Spinal cord (tissue), 10 donors: ENCODE measurements at places on chromosomes 3 and 15. TPM values are rescaled to one million over a fixed set of nuclear protein-coding genes. Genes with fewer than 3 reads are reported as not detected.

GRCh38 chr15:63815796-63816533, 17.8 kb downstream of the HERC1 start:
- no peak overlapping the region for H3K4me3 ChIP-seq
- no peak for DNase-seq
- H3K36me3 ChIP-seq: no peaks in the 10 kb centered on the region
- H3K27me3 ChIP-seq: no peaks in the 10 kb centered on the region

DNA sequence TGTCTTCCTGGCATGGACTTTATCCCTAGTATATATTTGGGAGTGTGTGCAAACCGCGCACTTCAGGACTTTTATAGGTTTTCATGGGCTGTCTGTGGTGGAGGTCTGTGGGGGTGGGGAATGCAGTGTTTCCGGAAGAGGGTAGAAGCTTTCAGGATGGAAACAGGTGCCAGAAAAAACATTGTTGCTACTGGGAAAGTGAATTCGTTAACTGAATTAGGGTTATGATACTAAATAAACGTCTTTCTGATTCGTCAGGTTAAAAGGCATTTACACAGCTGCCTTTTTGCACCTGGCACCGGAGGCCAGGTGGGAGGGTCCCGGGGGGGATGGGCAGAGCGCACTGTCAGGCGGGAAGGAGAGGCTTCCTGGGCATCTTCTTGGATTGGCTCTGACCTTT, 62.1 kb downstream of the SLCO3A1 start:
- no peak overlapping the region for H3K4me3 ChIP-seq
- peaks cover 2% of the 10 kb centered on the region for H3K27me3 ChIP-seq
- H3K4me1 ChIP-seq: peaks cover 8% of the 10 kb centered on the region

- H3K36me3 ChIP-seq: no peaks in the 10 kb centered on the region
- peaks cover 15% of the 10 kb centered on the region for H3K4me1 ChIP-seq
- no peak for DNase-seq
- H3K4me3 ChIP-seq: no peak overlapping the region
Observed at GRCh38 chr15:88401251-88401995, 65.8 kb downstream of the MRPL46 start.

DNA sequence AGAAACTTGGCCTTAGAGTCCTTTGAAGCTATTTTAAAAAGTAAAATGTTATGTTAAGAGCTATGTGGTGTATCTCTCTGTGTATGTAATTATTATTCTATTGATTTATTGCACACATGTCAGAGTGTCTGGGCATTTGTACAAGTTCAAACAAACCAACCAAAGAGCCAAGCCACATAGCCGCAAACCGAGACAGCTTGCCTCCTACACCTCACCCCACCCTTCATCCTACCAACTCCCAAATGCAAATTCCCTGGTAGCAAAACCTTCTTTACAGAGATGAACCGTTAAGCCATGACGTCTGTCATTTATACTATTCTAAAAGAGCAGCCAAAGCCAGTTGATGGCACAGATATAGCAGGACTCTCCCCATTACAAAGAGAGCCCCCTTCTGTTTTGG, 332.3 kb downstream of the ERC2 start:
- H3K27me3 ChIP-seq: no peaks in the 10 kb centered on the region
- no peaks in the 10 kb centered on the region for H3K4me1 ChIP-seq
- H3K27ac ChIP-seq: no peak overlapping the region
- no peaks in the 10 kb centered on the region for H3K36me3 ChIP-seq

GRCh38 chr3:163533381-163533780, 1544.9 kb downstream of the SI start:
- no peak for DNase-seq
- no peaks in the 10 kb centered on the region for H3K4me1 ChIP-seq
- no peak overlapping the region for H3K4me3 ChIP-seq
- no peaks in the 10 kb centered on the region for H3K36me3 ChIP-seq
- no peak overlapping the region for H3K27ac ChIP-seq

DNA sequence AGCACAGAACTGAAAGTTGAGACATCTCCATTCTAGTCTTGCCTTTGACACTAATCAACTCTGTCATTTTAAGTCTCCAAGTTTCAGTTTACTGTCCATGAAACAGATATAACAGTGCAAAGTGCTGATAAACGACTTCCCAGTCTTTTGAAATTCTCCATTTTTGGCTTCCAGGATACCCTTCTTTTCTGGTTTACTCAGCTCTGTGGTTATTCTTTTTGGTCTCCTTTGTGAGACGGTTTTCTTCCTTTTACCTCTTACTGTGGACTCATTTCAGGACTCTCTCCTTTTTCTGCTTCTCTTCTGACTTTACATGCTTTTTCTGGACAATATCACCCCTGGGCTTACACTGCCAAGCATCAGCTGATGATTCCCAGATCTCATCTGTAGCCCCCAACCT, 18.9 kb downstream of the SST start:
- H3K4me1 ChIP-seq: no peaks in the 10 kb centered on the region
- H3K36me3 ChIP-seq: no peaks in the 10 kb centered on the region
- H3K27ac ChIP-seq: no peak overlapping the region
- DNase-seq: no peak

- no peaks in the 10 kb centered on the region for H3K27me3 ChIP-seq
- DNase-seq: no peak
- H3K27ac ChIP-seq: no peak overlapping the region
- H3K36me3 ChIP-seq: no peaks in the 10 kb centered on the region
- no peak overlapping the region for H3K4me3 ChIP-seq
Observed at GRCh38 chr3:81472600-81473362, 288.7 kb downstream of the GBE1 start.

GRCh38 chr15:52213206-52213605, 22.0 kb upstream of the GNB5 start:
- no peak for DNase-seq
- H3K36me3 ChIP-seq: no peaks in the 10 kb centered on the region
- H3K27ac ChIP-seq: no peak overlapping the region

DNA sequence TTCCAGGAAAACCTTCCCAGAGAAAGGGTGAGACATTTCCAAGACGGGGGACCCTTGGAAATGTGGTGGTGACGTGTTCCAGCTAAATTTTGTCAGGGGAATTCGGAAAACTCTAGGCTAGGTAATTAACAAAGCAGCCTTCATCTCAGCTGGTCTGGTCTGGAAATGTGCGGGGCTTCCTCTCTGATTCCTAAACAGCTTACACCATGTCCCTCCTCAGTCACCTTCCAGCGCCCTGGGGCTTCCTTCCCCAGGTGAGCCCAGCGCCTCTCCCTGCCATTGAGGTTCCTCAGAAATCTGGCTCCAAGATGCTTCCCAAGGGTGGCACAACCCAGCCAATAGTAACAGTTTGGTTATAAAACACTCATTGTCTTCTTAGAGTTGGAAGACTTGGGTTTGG, 571 bp downstream of the ACAD9 start:
- peak overlapping the region; percentile 97 for H3K27ac ChIP-seq
- H3K4me1 ChIP-seq: peaks cover 15% of the 10 kb centered on the region
- no peaks in the 10 kb centered on the region for H3K27me3 ChIP-seq
- H3K4me3 ChIP-seq: peak overlapping the region; percentile 95
- peaks cover 12% of the 10 kb centered on the region for H3K36me3 ChIP-seq
- DNase-seq: no peak

DNA sequence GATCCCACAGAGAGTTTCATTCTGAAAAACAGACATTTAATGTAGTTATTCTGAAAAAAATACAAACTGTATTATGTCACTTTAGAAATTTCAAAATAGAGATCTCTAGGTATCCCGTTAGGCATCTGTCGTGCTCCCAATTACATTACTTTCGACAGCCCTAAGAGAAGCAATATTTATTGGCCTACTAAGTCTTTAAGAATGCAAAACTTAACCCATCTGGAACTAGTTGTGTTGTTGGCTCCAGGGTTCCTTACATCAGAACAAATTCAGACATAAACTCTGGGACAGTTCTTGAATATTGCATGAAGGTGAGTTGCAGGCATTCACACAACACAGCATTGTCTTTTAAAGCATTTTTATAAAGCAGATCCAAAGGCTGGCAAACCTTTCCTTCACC, 498.4 kb downstream of the FHIT start:
- no peaks in the 10 kb centered on the region for H3K27me3 ChIP-seq
- DNase-seq: no peak
- no peaks in the 10 kb centered on the region for H3K36me3 ChIP-seq

DNA sequence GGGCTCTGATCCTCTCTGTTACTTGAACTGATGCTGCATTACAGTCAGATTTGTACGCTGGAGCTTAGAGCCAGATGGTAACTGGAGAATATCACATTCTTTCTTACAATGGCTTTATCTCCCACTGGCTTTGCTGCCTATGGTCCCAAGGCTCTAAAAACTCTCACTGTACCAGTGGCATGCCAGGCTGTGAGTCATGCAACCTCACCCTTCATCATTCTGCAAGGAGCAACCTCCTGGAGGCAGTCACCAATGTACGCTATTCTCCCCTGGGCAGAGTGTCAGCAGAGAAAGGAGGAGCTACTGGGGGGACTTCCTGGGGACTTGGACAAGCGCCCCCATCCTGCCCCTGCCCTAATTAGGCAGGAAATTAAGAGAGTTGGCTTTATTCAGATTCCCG, 97.9 kb upstream of the EIF1B start:
- H3K27ac ChIP-seq: no peak overlapping the region
- no peaks in the 10 kb centered on the region for H3K4me1 ChIP-seq
- no peaks in the 10 kb centered on the region for H3K27me3 ChIP-seq
- no peak for DNase-seq
- no peaks in the 10 kb centered on the region for H3K36me3 ChIP-seq

- H3K4me3 ChIP-seq: no peak overlapping the region
- H3K4me1 ChIP-seq: no peaks in the 10 kb centered on the region
- no peaks in the 10 kb centered on the region for H3K27me3 ChIP-seq
Observed at GRCh38 chr15:98272625-98273024, 312.1 kb downstream of the ARRDC4 start.

DNA sequence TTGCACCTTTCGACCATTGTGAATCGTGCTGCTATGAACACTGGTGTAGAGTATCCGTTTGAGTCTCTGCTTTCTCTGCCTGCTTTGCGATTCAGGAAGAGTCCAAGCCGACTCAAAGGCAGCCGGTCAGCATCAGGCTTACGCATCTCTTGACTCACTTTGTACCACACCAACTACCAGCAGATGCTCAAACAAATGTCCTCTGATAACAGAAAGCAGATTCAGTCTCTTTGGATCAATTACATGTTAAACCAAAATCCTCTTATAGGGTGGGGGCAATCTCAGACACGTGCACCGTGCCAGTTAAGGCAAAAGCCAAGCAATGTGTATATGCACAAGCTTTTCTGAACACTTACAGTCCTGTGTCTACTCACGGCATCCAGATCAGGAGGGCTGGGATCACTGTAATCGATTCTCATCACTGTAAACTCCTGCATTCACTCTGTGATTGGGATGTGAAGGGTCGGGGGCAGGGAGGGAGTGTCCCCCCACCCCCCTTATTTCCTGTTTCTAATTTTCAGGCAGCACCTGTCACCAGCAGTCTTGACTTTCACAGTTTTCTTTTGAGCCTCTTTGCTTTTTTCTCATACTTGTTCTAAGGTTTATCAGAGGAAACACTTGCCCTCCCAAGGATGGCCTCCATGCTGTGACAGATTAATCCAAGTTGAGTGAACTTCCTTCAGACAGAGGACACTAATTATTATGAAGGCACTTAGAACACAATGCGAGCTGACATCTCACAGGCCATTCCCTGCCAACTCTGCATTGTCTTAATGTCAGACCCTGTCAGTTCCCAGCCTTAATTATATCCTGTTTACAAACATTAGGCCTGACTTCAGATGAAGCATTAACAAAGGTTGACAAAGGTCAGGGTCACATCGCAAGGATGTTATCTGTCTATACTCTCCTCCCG, 153.5 kb downstream of the MECOM start:
- no peaks in the 10 kb centered on the region for H3K4me1 ChIP-seq
- no peak for DNase-seq
- H3K27me3 ChIP-seq: no peaks in the 10 kb centered on the region
- no peak overlapping the region for H3K27ac ChIP-seq
- H3K4me3 ChIP-seq: no peak overlapping the region

DNA sequence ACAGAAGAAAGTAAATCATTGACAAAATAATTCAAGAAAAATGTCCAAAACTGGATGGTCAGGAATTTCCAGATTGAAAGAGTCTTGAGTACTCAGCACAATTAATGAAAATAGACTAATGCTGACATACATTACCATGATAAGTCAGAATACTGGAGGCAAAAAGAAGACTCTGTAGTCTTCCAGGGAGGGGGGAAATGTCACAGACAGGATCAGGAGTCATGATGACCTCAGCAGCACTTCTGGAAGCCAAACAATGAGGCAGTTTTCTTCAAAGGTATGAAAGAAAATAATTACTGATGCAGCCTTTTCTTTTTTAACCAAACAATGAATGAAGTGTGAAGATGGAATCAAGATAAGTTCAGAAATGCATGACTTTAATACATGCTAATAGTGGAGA, 30.1 kb upstream of the SLC22A13 start:
- no peaks in the 10 kb centered on the region for H3K4me1 ChIP-seq
- peaks cover 3% of the 10 kb centered on the region for H3K36me3 ChIP-seq
- DNase-seq: no peak
- H3K4me3 ChIP-seq: no peak overlapping the region
- no peak overlapping the region for H3K27ac ChIP-seq

GRCh38 chr15:92951800-92952457, 51.8 kb downstream of the CHD2 start:
- H3K27me3 ChIP-seq: no peaks in the 10 kb centered on the region
- no peak overlapping the region for H3K4me3 ChIP-seq
- H3K36me3 ChIP-seq: peaks cover 29% of the 10 kb centered on the region
- H3K27ac ChIP-seq: no peak overlapping the region
- no peak for DNase-seq
- H3K4me1 ChIP-seq: no peaks in the 10 kb centered on the region

GRCh38 chr3:136428167-136428566, 178.0 kb downstream of the PCCB start:
- no peak overlapping the region for H3K27ac ChIP-seq
- H3K4me3 ChIP-seq: no peak overlapping the region
- no peaks in the 10 kb centered on the region for H3K4me1 ChIP-seq
- H3K27me3 ChIP-seq: no peaks in the 10 kb centered on the region

DNA sequence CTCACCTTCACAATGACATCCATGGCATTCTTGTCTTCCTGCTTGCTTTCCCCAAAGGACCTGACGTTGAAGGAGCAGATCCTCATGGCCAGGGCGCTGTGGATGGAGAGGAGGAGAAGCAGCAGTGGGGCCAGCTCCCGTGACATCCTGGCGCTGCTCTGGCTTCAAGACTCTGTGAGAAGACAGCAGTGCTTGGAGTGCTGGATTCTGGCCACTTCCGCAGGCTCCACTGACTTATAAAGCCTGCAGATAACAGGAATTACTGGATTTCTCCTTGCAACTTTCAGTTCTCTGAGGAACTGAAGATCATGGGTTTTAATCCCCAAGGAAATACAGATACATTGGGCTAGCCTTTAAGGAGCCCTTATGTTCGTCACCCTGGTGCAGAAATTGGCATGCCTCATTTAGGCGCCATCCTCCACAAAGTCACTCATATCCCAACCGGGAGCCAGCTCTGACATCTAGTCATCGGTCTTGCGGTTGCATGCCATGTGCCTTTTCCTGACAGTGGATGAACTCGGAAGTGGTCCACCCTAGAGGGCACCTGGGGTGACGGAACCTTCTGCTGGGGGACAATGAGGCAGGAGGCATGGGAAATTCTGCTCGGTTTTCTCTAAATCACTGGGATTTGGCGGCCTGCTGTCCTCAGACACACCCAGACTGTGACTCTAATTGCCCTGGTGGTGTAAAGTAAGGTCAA, at the start of gene DNASE1L3:
Gene DNASE1L3 (minus strand): TSS at position 212 of the 700 bp plus-strand sequence. CDS start 66 bp downstream, at position 146.
- no peak within 1 kb of the TSS for H3K27ac ChIP-seq
- H3K4me1 ChIP-seq: no peaks in the 10 kb centered on the region
- DNase-seq: no peak
- no peaks in the 10 kb centered on the region for H3K36me3 ChIP-seq

- DNase-seq: no peak
- H3K27ac ChIP-seq: no peak overlapping the region
- H3K4me3 ChIP-seq: no peak overlapping the region
- H3K27me3 ChIP-seq: no peaks in the 10 kb centered on the region
- peaks cover 8% of the 10 kb centered on the region for H3K4me1 ChIP-seq
Observed at GRCh38 chr3:65352951-65353350, 665.2 kb upstream of the ADAMTS9 start.

Gene SLC24A5
- 2.3 TPM for total RNA-seq

Gene DCBLD2
- 31.1 TPM for total RNA-seq

Gene TRIM59
- total RNA-seq: 19.0 TPM

Gene TLR9
- 0.11 TPM for total RNA-seq

Gene ISG20
- total RNA-seq: 1.4 TPM
